Adipocyte (in vitro differentiated cells): ENCODE measurements at places on chromosomes 3 and 15.

- DNase-seq = no peak
Observed at GRCh38 chr3:106341586-106342162, 472.9 kb upstream of the CBLB start.

GRCh38 chr3:127450331-127450730, 140.2 kb downstream of the TPRA1 start:
- DNase-seq = no peak

DNA sequence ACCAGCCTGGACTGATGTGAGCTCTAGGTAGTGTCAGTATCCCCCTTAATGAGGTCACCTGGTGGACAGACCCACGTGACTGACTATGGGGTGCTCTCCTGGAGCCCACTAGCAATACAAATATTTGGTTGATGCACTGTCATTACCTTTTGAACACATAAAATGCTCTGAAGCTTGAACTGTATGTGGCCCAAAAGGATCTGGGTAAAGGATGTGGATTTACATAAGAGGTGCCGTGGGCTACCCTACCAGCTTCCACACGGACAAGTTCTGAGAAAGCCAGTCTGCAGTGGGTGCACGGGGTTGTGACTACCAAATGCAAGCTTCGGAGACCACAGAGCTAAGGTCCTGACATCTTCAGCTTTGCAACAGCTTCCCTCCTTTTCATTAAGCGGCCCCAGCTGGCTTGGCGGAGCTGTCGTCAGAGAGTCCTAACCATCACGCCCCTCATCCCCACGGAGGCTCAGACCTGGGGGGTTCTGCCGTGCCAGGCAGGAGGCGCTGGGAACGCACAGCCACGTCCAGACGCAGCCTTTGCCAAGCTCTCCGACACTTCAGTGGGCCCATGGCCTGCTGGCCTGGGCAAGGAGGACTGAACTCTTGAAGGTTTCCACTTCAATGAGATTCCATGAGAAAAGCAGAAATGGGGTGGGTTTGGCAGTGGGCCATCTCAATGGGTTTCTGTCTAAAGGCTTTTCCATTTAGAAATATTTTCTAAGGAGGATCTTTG, 228.3 kb downstream of the ADAMTS17 start:
- no peak for DNase-seq

DNA sequence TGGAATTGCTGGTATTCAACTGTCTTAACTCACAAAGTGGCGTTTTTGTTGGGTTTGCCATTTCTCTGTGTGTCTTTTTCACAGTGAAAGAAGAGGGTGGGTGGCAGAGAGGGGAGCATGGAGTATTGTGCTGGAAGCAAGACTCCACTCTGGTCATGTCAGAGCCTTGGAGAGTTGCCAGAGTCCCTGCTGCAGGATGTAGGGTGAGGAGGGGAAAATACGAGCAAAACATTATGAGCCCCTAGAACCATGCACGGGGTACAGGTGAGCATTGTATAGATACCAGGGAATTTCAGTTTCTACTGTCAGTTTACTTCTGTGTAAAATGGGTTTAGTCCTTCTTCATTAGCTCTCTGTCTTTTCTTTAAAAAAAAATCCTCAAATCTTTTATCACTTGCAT, 249.9 kb downstream of the CACNA2D3 start:
- DNase-seq = no peak

DNA sequence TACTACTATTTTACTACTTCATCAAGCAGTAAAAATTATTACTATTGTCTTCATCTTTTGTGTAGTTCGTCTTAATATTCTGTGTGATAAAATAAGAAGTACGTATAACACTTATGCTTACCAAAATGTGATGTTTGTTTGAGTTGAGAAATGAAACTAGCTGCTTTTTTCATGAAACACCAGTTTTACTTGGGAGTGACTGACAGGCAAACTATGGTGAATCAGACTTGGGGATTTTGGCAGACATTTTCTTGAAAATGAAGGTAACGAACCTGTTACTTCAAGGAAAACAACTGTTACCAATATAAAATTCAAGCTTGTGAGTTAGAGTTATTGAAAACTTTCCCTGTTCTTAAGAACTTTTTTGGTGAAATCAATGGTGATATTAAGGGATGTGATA, 10.3 kb downstream of the U2SURP start:
- no peak for DNase-seq

- no peak for DNase-seq
Observed at GRCh38 chr3:139355891-139356290, 12.1 kb downstream of the MRPS22 start.

DNA sequence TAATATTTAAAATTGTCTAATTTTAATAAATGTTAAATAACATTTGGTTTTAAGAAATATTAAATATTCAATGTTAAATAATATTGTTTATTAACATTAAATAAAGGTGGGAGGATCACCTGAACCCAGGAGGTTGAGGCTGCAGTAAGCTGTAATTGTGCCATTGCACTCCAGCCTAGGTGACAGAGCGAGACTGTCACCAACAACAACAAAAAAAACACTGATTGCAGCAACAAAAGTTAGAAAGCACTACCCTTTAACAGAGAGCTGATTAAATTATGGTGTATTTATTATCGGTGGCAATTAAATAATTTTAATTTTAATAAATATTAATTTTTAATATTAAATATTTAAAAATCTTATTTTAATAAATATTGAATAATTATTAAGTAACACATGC, 152.1 kb downstream of the ATG7 start:
- no peak for DNase-seq

GRCh38 chr3:191360620-191361019, 30.3 kb upstream of the UTS2B start:
- no peak for DNase-seq

GRCh38 chr3:141875893-141876380, 506 bp upstream of the ATP1B3 start:
- DNase-seq = peak; percentile 78

- peak; percentile 62 for DNase-seq
Observed at GRCh38 chr15:69154684-69155083, 5.8 kb upstream of the GLCE start.

- peak; percentile 47 for DNase-seq
Observed at GRCh38 chr15:61910839-61911369, 149.3 kb downstream of the VPS13C start.

GRCh38 chr3:111236836-111237713, 165.5 kb downstream of the NECTIN3 start:
- peak; percentile 21 for DNase-seq

- DNase-seq = no peak
Observed at GRCh38 chr15:101064795-101065569, 145.8 kb downstream of the LRRK1 start.

- DNase-seq = peak; percentile 83
Observed at GRCh38 chr15:51878446-51879386, 49.3 kb downstream of the TMOD3 start.

DNA sequence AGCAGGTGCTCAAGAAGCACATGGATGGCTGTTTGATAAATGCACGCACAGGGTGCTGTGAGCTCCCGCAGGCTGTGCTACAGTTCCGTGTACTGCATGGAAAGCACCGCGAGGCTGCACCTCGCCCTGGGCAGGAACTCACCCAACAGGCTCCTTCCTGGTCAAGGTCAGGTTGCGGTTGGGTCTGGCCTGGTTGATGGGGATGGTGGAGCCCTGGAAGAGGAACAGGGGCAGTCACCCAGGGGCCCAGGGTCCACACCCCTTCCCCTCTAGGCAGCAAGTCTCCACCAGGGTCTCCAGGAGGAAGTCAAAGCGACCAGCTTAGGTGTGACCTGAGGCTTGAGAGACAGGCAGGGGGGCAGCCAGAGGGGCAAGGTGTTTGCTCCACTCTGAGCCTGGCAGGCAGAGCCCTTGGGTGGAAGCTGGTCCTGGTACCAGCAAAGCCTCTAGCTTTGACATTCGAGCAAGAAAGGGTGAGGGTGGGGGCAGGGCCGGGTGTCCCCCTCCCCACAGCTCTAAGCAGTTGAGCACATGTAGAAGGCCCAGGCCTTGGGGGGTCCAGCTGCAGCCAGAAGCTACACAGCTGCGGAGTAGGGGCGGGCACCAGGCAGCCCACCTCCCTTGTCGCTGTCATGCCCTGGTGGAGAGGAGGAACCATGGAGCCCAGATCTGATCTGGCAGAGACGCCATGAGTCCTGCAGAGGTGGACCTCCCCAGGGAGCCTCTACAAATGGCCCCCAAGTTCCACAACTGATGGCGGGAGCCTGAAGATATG, 46.3 kb upstream of the SLC41A3 start:
- no peak for DNase-seq

DNA sequence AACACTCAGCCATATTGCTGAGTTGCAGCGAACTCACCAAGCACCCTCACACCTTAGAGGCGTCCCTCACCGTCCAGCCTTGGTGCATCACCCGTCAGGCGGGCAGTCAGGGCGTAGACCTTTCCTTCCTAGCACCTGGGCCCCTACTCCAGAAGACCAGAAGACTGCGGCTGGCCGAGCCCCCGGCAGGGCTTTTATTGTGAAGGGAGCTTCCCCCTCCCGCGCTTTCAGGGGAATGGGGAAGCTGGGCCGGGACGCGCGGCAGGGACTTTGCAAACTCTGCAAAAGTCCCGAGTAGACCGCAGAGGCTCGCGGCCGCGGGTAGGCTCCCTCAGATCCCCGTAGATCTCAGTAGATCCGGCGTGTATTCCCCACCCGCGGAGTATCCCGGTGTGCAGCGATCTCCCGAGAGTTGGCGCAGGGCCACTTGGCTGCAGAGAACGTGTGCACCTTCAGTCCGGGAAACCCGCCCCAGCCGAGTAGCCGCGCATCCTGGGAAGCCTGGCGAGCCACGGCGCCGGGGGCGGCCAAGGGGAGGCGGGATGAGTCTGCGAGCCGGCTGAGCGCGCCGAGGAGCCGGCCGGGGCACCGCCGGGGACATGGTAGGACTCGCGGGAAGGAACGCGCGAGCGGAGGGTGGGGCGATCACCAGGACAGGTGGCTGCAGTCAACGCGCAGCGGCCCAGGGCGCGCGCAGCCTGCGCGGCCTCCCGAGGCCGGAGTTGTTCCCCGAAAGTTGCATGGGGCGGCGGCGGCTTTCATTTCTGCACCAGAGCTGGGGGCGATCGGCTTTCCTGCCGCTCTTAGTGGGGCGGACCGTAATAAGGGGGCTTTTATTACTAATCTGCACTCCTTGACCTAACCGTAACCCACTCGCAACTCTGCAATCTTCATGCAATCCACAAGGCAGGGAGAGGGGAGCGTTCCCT, at the start of gene GASK1A:
GASK1A (plus strand) TSS at position 268 of the 929 bp plus-strand sequence; CDS start at position 600, 332 bp downstream.
- DNase-seq = peak; percentile 39

DNA sequence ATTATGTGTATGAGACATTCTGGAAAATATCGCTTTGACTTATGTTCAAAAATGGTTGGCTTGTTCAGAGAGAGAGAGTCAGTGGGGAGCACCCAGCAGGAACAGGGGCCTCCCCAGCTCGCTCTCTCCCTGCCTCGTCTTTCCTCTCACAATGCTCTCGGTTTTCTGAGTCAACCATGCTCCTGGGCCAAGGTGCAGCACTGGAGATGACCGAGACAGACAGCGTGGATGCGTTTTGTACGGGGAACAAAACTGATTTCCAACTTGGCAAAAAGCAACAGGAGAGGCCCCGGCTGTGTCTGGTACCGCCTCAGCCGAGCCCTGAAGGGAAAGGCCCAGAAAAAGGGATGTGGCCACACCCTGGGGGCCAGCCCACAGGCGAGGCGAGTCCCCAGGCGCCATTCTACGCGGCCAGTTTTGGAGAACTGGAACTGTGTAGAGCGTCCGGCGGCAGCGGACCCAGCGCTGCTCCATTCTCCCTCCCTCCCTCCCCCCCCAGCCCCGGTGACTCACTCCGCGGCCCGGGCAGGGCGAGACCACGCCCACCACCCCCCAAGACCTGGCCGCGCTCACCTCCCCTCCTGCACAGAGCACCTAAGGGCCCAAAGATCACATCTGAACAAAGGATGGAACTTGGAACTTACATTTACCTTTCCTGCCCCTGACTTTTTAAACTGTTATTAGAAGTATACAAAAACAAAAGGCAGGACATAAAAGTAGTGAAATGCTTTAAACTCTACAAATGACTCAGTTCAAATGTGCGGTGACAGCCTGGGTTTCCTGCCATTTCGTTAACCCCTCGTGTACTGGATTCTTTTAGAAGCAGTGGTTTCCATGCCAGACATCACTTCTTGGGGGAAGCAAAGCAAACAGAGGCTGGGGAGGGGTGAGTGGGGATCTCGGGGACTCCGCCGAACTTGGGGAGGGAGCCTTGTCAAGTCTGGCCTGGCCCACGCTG, 12.7 kb downstream of the ATP10A start:
- DNase-seq = peak; percentile 90

GRCh38 chr3:24195504-24196230, 250.6 kb downstream of the NR1D2 start:
- no peak for DNase-seq

- DNase-seq = peak; percentile 26
Observed at GRCh38 chr3:34948517-34948916, 690.8 kb upstream of the ARPP21 start.

DNA sequence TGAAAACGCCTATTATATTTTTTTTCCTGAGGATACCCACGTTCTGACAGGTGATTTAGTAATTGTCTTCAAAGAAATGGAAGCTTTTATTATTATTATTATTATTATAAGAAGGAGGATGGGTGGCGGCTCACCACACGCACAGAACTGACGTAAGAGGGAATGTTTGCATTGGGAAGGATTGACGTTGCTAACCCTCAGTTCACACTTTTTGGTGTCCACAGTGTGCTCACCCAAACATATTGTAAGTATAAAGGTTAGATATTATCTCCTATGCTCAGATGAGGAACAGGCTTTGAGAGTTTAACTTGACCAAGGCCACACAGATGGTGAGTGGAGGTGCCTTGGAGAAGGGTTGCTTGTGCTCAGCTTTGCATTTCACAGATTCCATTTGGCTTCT, 533.5 kb upstream of the TBL1XR1 start:
- DNase-seq = no peak

DNA sequence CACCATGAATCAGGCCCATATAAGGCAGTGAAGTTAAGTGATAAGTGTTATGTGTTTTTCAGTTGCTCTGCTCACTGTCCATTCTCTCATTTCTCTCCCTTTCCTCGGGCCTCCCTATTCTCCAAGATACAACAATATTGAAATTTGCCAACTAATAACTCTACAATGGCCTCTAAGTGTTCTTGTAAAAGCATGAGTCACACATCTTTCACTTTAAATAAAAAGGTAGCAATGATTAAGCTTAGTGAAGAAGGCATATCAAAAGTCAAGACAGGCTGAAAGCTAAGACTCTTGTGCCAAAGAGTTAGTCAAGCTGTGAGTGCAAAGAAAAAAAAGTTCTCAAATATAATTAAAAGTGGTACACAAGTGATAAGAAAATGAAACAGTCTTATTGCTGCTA, 675.4 kb downstream of the OTOL1 start:
- no peak for DNase-seq

GRCh38 chr3:156693166-156693565, 18.8 kb downstream of the TIPARP start:
- peak; percentile 60 for DNase-seq

- DNase-seq = peak; percentile 52
Observed at GRCh38 chr3:40079847-40080240, 229.7 kb upstream of the EIF1B start.

- DNase-seq = no peak
Observed at GRCh38 chr3:141337523-141337854, 30.8 kb upstream of the ZBTB38 start.

GRCh38 chr15:50109076-50109987, 9.7 kb downstream of the ATP8B4 start:
- DNase-seq = peak; percentile 27
